Neural cell (in vitro differentiated cells): ENCODE measurements at places on chromosomes 6 and 20. TPM values are rescaled to one million over a fixed set of nuclear protein-coding genes. Genes with fewer than 3 reads are reported as not detected.

The DAAM2 gene
- 0.62 and 1.2 TPM in 2 replicates for polyA plus RNA-seq

The FAXC gene
- 106 and 130 TPM in 2 replicates for polyA plus RNA-seq

The PRDM13 gene
- polyA plus RNA-seq: not detected in 2 replicates

The ZCCHC3 gene
- polyA plus RNA-seq: 15.5 and 19.5 TPM in 2 replicates

The TSBP1 gene
- polyA plus RNA-seq: not detected in 2 replicates
